ENCODE measurements at places on chromosomes 12 and 14.
A peak's percentile ranks its signal among the peaks of the same experiment; 100 is the strongest.

DNA sequence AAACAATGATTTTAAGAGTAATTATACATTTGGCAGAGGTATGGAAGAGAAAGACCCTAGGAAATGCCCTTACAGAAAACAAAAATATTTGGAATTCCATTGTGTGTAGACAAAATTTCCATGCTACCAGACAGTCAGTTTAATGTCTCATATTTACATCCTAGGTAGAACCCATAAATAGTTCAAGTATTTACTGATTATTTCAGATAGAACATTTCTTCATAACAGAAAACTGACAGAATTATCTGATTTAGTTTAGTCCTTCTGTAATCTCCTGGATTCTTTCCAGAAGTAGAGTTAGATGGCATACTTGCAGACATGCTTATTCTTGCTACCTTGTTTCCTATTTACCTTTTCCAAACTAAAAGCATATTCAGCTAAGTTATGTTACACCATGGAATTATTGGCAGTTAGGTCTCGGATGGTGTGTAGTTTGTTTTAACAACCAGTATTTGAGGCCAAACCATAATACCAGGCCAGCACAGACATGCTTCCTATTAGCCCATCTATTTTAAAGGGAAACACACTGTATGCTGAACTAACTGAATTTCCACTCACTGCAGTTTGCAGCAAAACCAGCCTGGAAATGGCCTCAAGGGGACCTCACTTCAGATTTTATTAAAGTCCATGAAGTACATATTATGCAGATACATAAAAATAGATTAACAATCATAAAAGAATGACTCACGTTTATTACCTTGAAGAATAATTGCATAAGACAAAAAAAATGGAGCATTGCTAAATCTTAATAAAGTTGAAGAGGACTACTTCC, 126.6 kb upstream of the LRIG3 start:
- no peak for DNase-seq

- DNase-seq: no peak
These were observed 267 bp downstream of the CFAP251 start for GRCh38 chr12:121918679-121919038.

DNA sequence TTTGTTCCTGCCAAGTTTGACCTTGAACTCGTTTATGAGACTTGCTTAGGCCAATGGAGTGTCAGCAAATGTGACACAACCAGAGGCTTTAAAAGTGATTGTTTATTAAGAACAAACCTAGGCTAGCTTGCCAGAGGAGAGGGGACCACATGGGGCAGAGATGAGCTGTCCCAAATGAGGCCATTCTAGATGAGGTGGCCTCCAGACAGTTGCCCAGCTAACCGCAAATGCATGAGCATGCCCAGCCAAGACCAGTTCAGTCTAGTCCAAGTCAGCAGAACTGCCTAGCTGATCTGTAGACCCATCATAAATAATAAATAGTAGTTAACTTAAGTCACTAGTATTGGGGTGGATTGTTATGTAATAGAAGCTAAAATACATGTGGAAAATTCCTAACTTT, 172.8 kb upstream of the DYRK2 start:
- no peak for DNase-seq

DNA sequence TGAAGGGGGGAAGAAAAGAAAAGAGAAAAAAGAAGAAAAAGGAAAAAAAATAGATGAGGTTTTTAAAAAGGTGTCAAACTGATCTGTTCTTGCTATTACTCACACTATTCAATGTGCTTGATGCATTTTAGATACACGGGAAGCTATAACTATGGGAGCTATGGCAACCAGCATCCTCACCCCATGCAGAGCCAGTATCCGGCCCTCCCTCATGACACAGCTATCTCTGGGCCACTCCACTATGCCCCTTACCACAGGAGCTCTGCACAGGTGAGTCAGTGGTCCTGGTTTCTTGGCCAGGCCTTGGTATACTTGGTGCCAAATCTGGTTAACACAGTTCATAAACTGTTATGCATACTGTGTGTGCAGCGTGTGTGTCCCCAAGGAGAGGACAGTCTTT, 24.0 kb upstream of the RIC8B start:
- peak; percentile 50 for DNase-seq

DNA sequence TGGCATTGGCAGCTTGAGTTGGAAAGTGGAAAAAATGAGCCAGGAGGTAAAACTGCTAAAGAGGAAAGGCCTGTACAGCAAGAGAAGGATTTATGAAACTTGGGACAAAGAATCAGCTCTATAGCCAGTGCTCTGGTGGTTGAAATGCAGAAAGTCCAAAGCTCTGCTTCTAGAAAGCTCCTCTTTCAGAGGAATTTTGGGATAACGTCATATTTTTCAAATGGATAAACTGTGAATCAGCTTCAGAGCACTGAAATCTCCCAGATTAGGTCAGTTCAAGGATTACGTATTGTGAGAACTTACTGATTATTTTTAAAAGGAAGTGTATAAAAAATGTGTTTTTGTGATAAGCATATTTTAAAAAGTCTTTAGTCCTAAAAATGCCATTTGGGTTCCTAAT, 203.1 kb upstream of the CNOT2 start:
- no peak for DNase-seq

DNA sequence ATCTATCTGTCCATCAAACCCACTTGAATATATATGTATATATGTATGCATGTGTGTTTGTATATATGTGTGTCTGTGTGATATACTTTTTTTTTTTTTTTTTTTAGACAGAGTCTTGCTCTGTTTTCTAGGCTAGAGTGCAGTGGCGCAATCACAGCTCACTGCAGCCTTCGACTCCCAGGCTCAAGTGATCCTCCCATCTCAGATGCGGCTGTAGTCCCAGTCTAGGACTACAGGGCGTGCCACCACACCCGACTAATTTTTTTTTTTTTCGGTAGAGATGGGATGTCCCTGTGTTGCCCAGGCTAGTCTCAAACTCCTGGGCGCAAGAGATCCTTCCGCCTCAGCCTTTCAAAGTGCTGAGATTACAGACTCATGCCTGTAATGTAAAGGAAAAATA, 13.0 kb upstream of the APOBEC1 start:
- no peak for DNase-seq

DNA sequence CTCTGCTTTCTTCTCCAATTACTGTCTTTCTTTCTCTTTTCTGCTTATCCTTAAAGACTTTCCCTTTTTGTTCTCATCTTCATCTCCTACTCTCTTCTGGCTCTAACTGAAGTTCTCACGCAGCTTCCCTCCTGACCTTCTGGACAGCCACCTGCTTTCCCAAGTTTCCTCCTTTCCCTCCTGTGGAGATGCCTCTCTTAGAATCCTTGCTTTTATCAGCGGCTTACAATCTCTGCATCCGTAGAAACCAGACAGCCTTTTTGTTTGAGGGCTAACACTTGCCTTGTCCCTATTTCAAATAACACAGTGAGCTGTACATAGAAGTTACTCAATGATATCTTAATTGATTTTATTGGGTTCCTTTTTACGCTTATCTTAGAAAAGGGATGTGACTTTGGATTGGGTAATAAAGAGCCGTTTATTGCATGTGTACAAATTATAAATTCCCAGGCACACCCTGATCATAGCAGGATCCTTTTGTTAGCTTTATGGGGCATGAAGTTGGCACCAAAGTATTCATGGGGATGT, 2.1 kb upstream of the LGALS3 start:
- DNase-seq: no peak

DNA sequence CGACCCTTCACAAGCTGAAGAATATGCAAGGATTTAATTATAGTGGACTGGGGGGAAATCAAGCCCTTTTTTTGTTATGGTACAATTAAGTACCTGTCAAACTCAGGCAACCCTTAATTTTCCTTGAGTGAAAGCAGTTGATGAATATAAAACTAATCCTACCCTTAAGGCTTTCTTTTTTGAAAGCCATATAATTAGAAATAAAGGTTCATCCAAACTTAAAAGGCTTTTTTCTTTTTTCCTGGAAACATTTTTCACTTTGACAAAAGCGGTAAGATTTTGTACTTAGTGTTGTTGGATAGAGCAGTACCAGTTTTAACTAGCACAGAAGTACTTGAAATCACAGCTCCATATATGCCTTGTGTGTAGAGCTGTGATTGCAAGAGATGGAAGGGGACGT, 91.9 kb upstream of the MANSC4 start:
- DNase-seq: no peak

GRCh38 chr12:109307051-109307450, 2.0 kb downstream of the FOXN4 start:
- DNase-seq: no peak

DNA sequence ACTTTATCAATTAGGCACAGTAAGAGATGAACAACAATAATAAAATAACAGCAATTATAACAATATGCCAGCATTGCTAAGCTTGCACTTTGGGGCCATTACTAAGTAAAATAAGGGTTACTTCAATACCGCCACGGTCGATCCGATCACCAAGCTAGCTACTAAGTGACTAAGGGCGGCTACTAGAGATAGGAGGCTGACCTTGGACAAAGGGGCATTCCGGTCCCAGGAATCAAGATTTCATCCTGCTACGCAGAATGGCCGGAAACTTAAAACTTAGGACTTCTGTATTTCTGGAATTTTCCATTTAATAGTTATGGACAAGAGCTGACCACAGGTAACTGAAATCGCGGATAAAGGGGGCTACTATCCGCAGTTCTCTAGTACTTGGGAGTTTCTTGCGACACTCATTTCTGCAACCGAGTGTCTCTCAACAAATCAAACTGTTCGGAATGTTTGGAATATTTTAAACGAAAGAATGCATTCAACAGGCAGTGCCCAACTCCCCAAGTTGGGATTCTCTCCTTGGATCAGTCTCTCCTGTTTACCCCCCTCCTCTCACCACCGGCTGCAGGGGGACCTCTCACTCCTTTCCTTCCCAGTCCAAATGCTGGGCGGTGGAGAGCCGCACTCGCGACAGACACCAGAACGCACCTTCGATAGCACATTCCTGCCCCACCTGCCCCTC, 650 bp downstream of the HEBP1 start:
- DNase-seq: no peak

GRCh38 chr14:56202256-56202655, 84.0 kb downstream of the PELI2 start:
- no peak for DNase-seq

Data from CD8-positive, alpha-beta memory T cell (primary cell).